ENCODE measurements at places on chromosomes 4 and X. TPM values are rescaled to one million over a fixed set of nuclear protein-coding genes. Genes with fewer than 3 reads are reported as not detected.

VSIG1 gene
- total RNA-seq = 22.5 TPM

GRCh38 chr4:101010987-101011386 is 336.3 kb downstream of the PPP3CA start:
- DNase-seq = no peak

- DNase-seq = no peak
Observed at GRCh38 chrX:3192835-3193234, 151.6 kb downstream of the ARSF start.

CXCL10 gene
- total RNA-seq = 2.8 TPM

DNA sequence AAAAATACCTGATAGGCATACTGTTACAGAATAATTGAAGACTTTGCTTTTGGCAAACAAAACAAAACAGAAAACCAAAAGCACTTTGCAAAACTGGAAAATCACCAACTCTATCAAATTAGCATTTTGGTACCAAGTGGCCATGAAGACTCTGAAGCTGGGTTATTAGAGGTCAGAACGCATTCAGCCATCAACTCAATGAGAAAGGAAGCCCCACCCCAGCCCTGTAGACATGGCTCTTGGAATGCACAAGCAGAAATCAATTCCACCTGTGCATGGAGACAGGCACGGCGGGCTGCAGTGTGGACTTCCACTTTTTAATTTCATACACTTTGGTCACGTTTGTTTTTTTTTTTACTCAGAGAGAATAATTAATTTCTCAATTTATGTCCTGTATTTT is 93.6 kb upstream of the DHX15 start:
- no peak for DNase-seq

DNA sequence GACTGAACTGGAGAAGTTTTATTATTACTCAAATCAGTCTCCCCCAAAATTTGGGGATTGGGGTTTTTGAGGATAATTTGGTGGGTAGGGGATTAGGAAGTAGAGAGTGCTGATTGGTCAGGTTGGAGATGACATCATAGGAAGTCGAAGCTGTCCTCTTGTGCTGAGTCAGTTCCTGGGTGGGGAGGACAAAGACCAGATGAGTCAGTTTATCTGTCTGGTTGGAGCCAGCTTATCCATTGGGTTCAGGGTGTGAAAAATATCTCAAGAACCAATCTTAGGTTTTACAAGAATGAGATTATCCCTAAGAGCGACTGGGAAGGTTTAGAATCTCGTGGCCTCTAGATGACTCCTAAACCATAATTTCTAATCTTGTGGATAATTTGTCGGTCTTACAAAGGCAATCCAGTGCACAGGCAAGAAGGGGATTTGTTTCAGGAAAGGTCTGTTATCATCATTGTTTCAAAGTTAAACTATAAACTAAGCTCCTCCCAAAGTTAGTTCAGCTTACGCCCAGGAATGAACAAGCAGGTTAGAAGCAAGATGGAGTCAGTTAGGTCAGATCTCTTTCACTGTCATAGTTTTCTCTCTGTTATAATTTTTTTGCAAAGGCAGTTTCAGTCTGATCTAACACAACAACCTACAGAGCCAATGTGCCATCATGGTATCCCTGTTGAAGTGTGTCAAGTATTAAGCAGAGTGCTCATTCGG is 274.5 kb downstream of the SLC7A11 start:
- no peak for DNase-seq

DNA sequence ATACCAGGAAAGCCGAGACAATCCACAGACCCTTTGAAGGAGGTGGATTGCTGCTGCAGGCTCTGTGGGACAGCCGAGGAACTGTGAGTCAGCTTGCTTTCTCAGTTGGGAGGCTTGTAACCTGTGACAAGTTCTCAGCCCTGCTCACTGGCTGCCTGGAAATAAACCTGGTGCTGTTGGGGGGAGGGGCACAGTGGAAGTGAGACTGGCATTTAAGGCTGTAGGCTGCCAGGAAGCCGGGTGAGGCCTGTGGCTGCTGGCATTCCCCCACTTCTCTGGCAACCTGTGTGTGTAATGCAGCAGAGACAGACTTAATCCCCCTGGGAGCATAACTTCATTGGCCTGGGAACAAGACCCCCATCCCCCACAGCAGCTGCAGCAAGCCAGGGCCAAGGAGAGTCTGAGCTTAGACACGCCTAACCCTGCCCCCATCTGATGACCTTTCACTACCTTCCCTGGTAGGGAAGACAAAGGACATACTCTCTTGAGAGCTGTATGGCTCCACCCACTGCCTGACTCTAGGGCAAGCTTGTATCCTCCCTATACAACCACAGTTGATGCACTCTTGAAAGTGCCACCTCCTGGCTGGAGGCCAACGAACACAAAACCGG is 64.1 kb downstream of the ALPK1 start:
- no peak for DNase-seq

DNA sequence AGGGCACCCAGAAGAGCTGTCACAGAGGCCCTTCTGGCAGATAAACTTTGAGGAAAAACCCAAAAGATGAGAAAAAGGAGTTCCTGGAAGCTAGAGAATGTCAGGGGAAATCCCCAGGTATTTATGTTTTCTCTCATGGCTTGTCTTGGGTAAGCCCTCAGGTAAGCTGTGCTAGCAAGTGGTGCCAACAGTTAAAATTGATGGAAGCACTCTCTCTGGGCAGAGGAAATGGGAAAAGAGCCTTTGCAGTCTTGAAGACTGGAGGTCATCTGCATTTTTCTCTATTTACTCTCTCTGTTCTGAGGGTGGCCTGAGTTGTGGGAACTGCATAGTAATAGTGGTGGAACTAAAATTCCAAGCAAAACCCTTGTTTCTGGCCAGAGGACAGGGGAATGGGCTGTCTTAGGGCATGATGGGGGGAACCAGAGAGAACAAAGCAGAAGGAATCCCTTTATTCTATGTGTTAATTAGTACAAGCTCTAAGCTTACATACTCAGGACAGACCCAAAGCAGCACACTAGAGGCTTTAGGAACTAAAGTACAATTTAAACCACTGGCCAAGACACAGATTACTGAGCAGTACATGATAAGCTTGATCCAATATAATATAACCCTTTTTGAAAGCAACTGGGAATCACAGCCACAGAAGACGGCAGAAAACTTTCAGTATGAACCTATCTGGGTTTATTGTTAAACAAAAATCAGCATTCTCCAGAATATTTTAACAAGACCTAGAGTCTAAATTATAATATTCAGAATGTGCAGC is 53.3 kb upstream of the SLC10A4 start:
- no peak for DNase-seq

DNA sequence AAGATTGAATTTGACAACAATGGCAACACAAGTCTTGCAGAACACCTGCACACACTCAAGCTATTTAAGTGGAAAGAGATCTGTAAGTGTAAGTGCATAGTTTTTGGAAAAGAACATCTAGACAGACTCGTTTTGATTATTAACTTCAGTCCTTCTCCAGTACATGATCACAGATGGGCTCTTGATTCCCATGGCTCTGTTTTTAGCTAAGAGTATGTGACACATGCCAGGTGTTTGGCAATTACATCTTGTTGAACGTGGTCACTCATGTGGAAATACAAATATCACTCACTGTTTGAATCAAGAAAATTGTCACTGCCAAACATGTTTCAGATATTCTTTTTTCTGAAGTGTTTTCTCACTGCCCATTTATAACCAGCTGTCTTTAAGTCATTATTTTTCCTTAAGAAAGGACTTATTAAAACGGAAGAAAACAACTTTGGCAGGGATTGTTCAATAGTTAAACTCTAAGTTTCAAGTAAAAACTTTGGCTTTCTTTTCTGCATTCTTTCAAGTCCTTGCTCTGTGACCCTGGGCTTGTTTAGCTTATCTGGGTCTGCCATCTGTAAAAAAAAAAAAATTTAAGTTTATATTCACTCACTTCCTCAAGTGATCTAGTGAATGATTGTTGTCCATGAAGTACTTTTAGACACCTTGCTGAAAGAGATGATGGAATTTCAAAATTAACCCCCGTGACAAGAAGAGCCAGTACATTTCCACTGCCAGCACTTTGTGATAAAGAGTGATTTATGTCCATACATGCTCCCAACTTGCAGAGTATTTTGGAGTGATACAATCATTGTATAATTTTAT is 125.4 kb downstream of the ATXN3L start:
- DNase-seq = no peak

DNA sequence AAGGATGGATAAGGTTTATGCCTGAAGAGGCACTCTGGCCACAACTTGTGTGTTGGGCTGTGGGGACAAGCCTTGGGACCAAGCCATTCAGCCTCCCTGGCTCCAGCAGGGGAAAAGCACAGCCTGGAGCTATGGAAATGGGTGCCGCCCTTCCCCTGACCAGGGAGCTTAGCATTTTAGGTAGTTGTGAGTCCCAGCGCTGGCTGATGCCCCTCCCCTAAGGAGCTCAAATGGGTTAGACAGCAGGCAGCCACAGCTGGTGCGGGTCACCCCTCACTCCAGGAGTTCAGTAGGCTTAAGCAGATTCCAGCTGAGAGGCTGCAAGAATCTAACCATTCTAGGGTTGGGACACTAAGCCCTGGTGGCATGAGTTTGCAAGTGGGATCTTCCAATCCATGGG is 172.9 kb downstream of the KCNIP4 start:
- no peak for DNase-seq

TCEAL7 gene
- total RNA-seq = 14.7 TPM

XG gene
- 0.53 TPM for total RNA-seq

GRCh38 chrX:68807818-68808217 is 21.0 kb upstream of the EFNB1 start:
- DNase-seq = peak; percentile 40

ADH6 gene
- total RNA-seq = 23.1 TPM

DACH2 gene
- total RNA-seq = 0.67 TPM

DNA sequence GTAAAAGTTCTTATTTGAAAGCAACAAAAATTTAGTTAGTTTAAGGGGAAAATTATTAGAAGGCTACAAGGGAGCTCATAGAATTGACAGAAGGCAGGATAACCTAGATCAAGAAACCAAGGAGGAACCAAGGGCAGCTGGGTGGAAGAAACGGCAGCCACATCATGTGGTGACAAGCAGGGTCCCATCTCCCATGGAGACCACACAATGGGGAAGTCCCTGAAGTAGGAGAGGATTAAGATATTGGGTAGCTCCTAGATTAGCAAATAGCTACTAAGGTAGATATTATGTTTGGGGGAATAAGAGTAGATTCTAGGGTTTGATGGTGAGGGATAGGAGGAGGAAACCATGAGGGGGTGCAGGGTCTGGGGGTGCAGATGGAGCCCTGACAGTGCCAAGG is 48.0 kb upstream of the TMEM154 start:
- DNase-seq = no peak

- DNase-seq = no peak
Observed at GRCh38 chr4:81084634-81085033, 54.1 kb downstream of the BMP3 start.

RBM46 gene
- total RNA-seq = not detected

EVC gene
- total RNA-seq = 8.6 TPM

DNA sequence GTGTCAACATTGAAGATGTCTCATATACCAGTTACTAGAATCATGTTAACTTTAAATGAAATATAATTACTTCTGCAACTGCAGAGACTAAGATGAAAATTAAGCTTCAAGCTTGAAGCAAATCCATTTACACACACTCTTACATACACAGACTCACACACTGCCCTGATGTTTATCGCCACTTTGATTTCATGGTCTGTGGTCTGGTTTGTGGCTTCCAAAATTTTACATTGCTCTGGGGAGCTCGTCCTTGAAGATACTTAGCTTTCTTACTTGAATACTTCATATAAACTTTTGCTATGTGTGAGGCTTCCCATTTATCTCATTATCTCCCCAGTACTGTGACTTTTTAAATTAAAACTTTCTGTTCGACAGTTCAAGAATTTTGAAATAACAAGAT is 35.8 kb downstream of the ARHGEF38 start:
- no peak for DNase-seq

SPACA5 gene
- total RNA-seq = not detected

DNA sequence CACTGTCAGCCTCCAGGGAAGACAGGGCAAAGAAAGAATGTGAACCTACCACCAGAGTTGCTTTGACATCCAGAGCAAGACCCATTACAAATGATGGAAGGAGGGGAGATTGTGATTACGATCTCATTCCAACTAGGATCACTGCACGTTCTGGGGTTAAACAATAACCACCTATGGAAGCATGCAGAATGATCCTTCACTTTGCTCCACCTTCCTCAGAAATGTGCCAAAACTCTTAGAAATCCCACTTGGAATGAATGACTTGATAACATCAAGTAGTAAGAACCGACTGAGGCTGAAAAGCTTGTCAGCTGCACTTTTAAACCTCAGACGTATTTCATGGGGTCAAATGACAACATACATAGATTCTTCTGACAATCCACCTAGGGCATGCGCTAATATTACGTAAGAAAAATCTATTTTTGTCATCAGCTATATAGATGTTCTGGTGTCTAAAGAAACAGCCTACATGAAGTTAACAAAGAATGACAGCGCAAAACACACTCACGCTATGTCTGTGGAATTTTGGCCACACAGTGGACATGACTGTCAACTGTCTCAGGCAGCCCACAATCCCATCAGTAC is 3.5 kb upstream of the STS start:
- DNase-seq = no peak

C4orf36 gene
- 1.3 TPM for total RNA-seq

DNA sequence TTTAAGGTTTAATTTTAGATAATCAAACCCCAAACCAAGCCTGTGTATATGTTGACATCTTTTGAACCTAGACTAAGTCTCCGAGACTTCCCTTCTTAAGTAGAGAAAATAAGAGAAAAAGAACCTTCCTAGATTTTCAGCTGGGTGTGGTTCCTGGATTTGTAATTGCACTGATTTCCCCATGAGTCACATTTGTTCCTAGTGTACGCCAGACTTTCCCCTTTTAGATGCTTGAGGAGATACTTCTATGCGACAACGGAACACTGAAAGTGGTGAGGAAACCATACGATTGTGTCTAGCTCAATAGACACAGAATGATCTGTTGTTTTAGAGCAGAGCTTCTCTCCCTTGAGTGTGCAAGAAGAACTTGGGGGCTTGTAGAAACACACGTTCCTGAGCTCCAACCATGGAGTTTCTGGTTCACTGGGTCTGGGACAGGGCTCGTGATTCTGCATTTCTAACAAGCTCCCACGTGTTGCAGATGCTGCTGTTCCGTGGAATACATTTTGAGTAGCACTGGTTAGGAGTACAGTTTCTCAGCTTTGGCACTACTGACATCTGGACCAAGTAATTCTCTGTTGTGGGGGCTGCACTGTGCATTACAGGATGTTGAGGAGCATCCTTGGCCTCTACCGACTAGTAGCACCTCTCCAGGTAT is 87.1 kb downstream of the AMELX start:
- no peak for DNase-seq

ITIH6 gene
- total RNA-seq = not detected

DNA sequence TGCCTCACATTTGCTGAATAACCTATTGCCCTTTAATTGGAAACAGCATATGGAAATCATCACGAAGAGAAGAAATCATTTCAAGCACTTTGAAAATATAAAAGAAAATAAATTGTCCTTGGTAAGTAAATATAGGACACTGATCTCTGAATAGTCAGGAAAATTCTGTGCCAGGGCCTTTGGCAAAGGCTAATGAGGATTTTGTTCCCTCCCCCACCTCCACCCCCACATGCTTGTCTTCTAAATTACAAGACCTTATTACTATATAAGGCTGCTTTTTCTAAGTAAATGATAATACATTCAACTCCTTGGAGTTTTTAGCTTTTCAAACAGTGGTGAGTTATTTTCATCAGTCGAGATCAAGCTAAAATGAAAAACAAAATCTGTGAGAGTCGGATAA is 15.8 kb downstream of the SYNPO2 start:
- no peak for DNase-seq

- DNase-seq = peak; percentile 83
Observed at GRCh38 chr4:153466081-153466948, at the start of gene TMEM131L. TSS of gene TMEM131L (plus strand) at chr4:153466360. CDS start at chr4:153466398, 38 bp downstream.

- no peak for DNase-seq
Observed at GRCh38 chr4:140806163-140806562, 50.0 kb upstream of the TBC1D9 start.

SPANXA1 gene
- not detected for total RNA-seq
